ENCODE measurements at places on chromosomes 2 and 18. TPM values are rescaled to one million over a fixed set of nuclear protein-coding genes. Genes with fewer than 3 reads are reported as not detected.

The IL1A gene
- polyA plus RNA-seq: not detected

The NCOA1 gene
- polyA plus RNA-seq: 13.2 TPM

The VAMP5 gene
- polyA plus RNA-seq: 121 TPM

The EFR3B gene
- polyA plus RNA-seq: 0.10 TPM

The LMAN1 gene
- 26.3 TPM for polyA plus RNA-seq

The ATOH8 gene
- polyA plus RNA-seq: not detected

The TLX2 gene
- not detected for polyA plus RNA-seq

The KIF1A gene
- polyA plus RNA-seq: not detected

The HAAO gene
- polyA plus RNA-seq: 0.33 TPM
